ENCODE measurements at places on chromosomes 12 and 14.

DNA sequence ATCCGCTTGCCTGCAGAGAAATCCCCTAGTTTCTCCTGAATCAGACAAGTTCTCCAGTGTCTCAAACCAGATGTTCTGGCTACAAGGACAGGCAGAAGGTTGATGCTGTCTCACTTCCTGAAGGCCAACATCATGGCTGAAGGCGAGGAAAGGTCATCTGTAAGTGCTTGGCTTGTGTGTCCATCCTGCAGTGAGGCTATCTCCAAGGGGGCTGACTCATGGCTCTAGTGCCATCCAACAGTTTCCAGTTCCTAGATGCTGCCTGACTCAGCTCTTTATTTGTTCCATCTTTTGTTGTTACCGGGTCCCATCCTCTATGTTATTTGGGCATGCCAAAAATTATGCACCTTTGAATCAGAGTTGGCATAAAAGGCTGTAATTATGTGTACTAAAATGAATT is 232.1 kb upstream of the TBX3 start:
- DNase-seq = no peak

- DNase-seq = no peak
Measured at GRCh38 chr14:105877645-105878044, 351.3 kb downstream of the TMEM121 start.

GRCh38 chr14:59147007-59147406 is 41.5 kb upstream of the DAAM1 start:
- DNase-seq = no peak

DNA sequence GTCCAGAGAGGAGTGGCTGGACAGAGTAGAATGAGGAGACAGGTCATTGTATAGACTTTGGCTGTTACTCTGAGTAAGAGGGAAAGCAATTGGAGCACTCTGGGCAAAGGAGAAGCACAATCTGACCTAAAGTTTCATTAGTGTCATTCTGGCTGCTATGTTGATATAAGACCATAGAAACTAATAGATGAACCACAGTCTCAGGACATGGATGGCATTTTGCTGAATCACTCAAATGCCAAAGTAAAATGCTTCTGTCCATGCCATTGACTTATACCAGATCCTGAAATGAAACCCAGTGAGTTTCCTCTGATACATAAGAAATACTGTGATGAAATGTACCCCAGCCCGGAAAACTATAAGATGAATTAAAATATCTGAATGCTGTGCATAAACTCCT is 65.8 kb upstream of the COCH start:
- no peak for DNase-seq

DNA sequence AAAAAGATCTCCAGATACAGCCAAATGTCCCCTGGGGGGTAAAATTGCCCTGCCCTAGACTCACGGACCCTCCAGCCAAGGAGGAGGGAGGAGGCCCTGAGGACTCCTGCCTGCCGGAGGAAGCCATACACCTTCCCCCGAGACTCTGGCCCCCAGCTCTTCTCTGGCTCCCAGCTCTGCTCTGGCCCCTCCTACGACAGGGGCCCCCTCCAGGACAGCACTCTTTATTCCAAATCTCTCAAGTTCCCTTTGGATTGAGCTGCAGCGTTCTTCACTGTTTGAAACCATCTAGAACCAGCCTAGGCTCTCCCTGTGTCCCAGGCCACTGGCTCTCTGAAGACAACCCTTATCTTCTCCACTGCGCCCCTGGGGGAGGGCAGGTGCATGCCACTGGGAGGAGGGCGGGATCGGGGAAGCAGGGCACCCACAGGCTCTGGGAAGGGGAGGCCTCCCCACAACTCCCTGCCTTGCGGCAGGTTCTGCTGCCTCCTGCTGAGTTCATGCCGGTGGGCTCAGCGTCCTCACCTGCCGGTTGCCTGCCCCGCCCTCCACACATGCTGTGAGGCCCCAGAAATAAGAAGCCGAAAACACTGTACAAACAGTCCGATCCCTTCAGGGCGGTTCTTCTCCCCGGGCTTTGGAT is 112.7 kb downstream of the DICER1 start:
- DNase-seq = no peak

DNA sequence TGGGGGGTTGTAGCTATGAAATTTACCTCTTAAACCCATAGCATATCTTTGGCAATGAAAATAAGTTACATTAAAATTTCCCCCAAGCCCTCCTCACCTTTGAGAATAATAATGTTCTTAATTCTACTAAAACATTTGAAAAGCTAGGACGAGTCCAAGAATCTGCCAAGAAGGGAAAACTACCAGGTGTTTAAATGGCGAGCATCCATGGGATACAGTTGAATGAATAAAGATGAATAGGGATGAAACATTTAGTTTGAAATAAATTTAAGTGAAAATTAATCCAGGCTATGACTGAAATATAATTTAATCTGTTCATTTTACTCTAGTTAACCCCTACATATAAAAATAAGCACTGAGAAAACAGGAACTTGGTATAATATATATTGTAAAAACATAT is 536.7 kb downstream of the FLRT2 start:
- DNase-seq = no peak

- DNase-seq = peak; percentile 77
Measured at GRCh38 chr14:95267306-95267705, 52.4 kb downstream of the CLMN start.

- DNase-seq = no peak
Measured at GRCh38 chr12:23614280-23614679, 335.2 kb downstream of the SOX5 start.

DNA sequence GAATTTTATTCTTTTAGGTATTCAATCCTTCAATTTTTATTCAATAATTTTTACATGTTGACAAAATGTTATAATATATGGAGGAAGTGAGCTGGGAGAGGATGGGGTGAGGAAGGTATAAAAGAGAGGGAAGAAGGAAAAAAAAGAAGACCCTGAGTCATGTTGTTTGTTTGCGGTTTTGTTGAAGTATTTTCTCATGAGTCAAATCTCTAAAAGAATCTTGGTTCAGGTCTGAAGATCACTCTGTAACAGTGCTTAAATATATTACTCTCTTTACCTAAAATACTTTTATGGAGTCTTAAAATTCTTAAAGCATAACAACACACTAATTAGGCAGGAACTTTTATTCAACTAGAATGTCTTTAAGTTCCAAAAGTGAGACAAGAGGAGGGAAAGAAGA is 489.6 kb upstream of the GARIN6 start:
- DNase-seq = no peak

- DNase-seq = no peak
Measured at GRCh38 chr12:54796991-54797390, 57.3 kb upstream of the MUCL1 start.

GRCh38 chr14:54621686-54622085 is 54.8 kb downstream of the SAMD4A start:
- no peak for DNase-seq

GRCh38 chr12:47311568-47311967 is 231.8 kb upstream of the AMIGO2 start:
- no peak for DNase-seq

- DNase-seq = no peak
Measured at GRCh38 chr14:92503756-92504491, 9.7 kb upstream of the RIN3 start.

DNA sequence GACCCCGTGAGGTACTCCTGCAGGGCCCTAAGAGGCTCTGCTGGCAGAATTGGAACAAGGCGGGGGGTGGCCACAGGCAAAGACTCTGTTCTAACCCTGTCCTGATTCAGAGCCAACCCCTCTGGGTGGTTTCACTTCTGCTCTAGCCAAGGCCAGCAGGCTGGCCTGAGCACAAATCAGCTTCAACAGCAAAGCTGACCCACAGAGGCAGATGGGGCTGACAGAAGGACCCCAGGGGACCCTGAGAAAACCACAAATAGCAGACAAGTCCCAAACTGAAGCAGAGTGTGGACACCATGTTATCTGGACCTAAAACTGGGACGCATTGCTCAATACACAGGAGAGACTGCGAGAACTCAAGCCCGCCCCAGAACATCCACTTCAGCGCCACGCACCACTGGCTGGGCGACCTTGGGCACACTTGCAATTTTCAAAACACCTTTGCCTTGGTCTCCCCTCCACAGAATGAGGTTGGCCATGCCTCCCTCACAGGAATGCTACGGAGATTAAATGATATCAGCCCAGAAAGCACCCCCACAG is 76.4 kb upstream of the DICER1 start:
- DNase-seq = no peak

DNA sequence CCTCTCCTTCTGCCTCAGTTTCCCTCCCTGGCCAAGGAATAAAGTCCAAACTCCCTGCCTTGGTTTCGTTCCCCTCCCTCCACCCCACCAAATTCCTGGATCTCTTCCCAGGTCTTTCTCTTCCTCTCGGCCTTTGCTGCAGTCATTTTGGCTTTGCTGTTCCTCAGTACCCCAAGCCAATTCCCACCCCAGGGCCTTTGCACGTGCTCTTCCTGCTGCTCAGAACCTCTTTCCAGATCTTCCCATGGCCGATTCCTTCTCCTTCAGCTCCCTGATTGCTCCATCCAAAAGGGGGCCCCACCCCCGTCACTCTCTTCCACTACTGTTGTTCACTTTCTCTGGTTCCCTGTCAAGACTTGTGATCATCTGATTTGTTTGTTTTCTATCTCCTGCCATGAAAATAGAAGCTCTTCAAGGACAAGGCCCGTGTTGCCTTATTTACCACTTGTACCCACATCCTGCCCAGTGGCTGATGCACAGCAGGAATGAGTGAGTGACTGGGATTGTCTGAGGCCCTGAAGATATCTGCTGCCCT is 3.1 kb downstream of the HNF1A start:
- no peak for DNase-seq

DNA sequence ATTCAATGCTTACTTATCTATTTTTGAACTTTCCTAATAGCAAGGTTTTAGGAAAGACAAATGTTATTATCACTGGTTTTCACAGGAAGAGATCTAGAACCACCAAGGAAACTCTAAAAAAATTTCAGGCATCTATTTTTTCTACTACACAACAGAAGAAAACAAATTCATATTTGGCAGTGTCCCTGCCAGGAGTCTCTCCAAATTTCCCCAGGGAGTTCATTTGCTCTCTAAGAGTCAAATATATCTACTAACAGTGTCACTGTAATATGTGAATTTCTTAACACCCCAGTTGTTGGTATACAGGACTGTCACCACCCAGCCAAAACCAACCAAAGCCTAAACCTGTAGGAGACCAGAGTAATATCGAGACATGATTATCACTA is 83.4 kb downstream of the STXBP6 start:
- no peak for DNase-seq

DNA sequence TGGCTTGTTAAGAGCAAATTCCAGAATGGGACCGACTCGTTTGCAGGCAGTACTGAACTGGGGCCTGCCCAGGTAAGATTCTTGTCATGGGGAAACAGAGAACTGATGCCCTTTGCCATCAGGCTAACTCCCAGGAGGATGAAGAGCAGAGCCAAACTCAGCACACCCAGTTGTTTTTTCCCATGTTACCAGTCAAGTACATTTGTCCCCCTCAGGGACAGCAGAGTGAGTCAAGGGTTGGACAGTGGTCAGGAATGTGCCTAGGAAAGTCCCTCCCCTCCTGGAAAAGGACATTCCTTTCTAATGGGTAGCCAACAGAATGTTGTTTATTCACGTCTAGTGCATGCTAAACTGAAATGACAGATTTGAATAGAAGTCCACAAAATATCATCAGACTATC is 1.6 kb downstream of the ART4 start:
- DNase-seq = no peak

DNA sequence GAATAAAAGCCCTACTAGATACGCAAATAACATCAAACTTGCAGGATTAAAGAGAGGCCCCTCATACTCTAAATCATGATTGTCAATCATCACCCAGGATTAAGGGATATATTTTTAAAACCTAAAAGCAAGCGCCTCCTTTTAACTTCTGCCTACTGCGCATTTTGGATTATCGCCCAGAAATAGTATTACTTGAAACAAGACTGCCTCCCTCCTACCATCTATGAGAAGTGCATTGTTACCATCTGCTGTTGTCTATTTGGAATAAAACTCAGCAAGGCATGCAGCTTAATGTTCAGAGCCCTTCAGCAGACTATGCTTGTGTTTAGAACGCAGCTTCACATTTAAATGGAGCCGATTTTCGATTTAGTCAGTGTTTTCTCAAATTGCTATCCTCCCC is 79.6 kb downstream of the EXOC5 start:
- no peak for DNase-seq

DNA sequence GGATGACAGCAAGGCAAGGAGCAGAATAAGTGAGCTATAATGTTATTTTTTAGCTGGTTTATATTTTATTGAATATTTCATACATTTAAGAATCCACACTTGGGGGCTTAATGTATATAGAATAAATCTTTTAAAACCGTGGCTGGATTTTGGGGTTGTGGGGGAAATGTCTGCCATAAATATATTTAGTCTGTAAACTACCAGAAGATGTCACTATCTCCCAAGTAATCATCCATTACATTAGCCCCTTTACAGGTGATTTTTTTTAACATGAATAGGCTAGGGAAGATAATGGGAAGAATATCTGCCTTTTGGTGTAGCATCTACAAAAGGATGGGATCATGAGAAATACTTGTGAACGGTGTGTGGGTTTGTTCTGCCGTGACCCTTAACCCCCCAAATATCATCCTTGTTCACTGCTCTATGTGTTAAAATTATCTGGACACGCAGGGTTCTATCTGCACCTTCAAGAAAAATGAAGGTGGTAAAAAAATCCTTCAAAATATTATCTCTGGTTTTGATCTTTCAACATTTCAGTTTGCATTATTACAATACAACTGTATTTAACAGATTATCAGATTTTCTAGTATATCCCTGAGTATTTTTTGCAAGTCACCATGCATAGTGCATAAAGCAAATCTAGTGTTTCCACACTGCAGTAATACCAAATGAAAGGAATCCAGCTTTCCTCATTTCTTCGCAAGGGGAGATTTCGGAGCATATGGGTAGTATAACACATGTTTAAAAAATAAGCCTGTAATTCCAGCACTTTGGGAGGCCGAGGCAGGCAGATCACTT is 8.0 kb upstream of the SLC17A8 start:
- DNase-seq = peak; percentile 14

DNA sequence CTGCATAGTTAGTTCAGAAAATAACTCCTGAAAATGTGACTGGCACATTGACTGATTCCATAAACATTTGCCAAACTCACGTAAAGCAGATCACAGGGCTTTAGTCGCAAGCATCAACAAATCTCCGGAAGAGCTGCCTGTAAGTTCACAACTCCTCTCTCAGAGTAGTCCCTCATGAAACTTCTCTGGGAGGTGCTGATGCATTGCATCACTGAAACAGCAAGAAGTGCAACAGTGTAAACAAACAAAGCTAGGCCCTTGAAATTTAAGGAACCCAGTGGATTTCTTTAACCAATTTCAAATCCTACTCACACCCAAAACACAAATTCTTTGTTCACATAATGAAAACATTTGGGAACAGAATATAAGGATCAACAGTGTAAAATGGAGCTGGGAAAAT is 1691.7 kb upstream of the FLRT2 start:
- DNase-seq = no peak

GRCh38 chr12:4802841-4803240 is 82.6 kb downstream of the GALNT8 start:
- DNase-seq = no peak

- no peak for DNase-seq
Measured at GRCh38 chr14:68379510-68380328, 413.1 kb downstream of the ZFP36L1 start.

DNA sequence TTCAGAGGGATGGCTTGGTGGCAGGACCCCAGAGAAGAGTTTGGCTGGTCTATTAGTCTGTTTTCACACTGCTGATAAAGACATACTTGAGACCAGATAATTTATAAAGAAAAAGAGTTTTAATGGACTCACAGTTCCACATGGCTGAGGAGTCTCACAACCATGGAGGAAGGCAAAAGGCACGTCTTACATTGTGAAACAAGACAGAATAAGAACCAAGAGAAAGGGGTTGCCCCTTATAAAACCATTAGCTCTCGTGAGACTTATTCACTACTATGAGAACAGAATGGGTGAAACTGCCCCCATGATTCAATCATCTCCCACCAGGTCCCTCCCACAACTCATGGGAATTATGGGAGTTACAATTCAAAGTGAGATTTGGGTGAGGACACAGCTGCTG is 78.5 kb upstream of the SSTR1 start:
- DNase-seq = no peak

All from T-helper 2 cell (primary cell).